ENCODE measurements at places on chromosomes 1 and 21. TPM values are rescaled to one million over a fixed set of nuclear protein-coding genes. Genes with fewer than 3 reads are reported as not detected.

The KCNK1 gene
- total RNA-seq = 10.2 TPM

The LCE1D gene
- not detected for total RNA-seq

The RNF186 gene
- not detected for total RNA-seq

The RSPH1 gene
- total RNA-seq = 0.31 TPM

DNA sequence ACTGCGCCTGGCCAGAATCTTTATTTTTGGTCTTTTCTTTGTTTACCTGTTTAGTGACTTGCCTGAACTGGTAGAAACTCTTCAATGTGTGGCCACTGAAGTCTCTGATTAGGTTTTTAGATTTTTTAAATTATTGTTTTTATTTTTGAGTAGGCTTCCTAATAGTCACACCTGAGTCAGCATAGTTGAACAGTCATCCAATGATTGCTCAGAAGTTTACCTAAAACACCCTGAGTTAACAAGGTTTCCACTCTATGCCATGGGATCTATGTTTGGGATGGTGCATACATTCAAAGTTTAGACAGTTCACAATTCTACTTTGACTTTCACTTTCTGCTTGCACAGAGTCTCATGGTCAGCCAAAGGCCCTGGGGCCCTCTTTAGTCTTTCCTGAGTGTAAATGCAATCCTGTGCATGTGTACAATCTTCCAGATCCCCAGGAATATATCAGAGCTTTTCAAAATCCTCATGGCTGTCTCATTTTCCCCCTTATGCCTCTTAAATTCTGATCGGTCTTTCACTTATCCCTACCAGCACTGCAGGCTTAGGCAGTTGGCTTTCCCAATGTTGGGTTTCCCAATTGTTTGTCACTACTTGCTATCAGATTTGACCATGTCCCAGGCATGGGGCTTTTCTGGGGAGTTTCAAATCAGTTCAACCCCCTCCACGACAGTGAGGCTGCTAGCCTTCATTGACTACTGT lies 114.4 kb upstream of the RAB3GAP2 start:
- DNase-seq = no peak

DNA sequence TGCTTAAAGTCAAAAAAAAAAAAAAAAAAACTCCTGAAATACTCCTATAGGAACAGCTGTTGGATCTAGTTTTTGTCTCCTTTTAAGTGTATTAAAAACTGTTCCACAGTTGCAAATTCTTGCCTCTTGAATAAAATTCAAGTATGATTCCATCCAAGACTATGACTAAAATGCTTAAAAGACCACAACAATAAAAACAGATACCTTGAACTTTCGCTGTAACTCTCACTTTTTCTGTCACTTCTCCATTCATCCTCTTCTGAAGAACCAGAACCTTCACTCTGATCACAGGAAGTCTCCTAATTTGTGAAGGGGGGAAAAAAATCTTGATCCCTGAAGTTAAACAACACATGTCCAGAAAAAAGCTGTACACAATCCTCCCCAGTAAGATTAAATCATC lies 55.0 kb upstream of the PSMG1 start:
- no peak for DNase-seq

- DNase-seq = no peak
Observed at GRCh38 chr1:98842241-98842640, 162.4 kb downstream of the PLPPR5 start.

DNA sequence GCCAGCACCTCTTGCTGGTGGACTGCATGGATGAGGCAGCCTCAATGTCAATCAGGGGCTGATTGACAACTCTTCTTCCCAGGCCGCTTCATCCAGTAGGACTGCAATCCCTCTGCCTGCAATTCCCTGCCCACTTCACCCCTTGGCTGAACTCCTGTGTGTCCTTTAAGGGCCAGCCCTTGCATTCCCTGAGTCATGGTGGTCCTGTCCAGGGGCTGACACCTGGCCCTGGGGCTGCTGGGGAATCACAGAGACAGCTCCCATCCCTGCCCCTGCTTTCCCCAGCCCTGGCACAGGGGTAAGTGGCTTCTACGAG lies 4.6 kb upstream of the EPS8L3 start:
- DNase-seq = peak; percentile 7

- no peak for DNase-seq
Observed at GRCh38 chr21:19781881-19782652, 1216.1 kb upstream of the NCAM2 start.

- no peak for DNase-seq
Observed at GRCh38 chr1:66562561-66562960, 28.6 kb downstream of the SGIP1 start.

Measured in omental fat pad (tissue), 4 donors.